ENCODE measurements at places on chromosomes 5 and 9.

DNA sequence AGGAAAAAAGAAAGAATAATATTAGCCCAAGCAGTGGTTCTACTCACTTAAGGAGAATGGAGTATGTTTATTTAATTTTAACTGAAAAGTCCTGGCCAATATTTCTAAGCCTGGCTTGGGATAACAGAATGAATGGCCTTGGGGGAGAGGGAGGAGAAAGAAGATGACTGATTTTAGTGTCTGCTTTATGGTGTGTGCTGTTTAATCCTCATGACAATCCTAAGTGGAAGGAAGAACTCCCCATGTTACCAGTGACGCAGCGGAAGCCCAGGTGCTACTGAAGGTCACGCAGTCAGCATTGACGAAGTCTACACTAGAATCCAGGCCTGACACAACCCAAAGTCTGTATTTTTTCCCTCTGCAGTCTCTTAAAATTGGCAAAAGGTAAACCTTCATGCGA, 50.5 kb downstream of the PALM2AKAP2 start:
- DNase-seq, result no peak

DNA sequence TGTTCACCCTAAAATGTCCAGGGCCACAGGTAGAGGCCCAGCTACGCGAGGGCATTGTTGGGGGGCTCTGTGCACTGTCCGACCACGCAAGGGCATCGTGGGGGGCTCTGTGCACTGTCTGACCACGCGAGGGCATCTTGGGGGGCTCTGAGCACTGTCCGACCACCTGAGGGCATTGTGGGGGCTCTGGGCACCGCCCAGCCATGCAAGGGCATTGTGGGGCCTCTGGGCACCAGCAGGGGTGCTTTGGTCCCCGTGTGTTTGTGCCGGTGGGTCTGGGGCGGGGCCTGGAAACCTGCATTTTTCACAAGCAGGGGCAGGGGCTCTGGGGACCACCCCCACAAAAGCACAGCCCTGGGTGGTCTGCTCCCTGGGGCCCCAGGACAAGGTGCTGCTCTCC, 41.5 kb upstream of the RXRA start:
- no peak for DNase-seq

GRCh38 chr5:96327722-96328121, 105.3 kb downstream of the PCSK1 start:
- no peak for DNase-seq

DNA sequence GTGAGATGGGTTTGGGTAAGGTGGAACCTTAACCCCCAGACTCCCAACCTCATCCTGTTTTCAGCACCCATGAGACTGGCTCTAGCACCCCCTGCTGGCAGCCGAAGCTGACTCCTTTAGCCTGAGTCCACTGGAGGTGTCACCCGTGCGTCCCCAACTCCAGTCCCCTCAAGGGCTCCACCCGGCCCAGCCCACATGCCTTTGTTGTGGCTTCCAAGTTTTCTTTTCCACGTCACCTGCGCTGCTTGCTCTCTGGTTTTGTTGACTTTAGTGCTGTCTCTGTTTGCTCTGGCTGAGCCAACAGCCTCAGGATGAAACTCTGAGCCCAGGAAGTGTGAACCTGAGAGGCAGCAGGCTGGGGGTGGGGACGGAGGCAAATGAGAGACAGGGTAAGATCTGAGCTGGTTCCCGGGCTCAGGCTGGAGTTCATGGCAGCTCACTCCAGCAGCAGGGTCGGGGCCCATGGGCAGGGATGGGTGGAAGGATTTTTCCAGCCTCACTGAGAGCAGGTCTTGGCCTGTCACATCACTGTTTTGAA, 13.2 kb upstream of the AQP7 start:
- peak; percentile 96 for DNase-seq

DNA sequence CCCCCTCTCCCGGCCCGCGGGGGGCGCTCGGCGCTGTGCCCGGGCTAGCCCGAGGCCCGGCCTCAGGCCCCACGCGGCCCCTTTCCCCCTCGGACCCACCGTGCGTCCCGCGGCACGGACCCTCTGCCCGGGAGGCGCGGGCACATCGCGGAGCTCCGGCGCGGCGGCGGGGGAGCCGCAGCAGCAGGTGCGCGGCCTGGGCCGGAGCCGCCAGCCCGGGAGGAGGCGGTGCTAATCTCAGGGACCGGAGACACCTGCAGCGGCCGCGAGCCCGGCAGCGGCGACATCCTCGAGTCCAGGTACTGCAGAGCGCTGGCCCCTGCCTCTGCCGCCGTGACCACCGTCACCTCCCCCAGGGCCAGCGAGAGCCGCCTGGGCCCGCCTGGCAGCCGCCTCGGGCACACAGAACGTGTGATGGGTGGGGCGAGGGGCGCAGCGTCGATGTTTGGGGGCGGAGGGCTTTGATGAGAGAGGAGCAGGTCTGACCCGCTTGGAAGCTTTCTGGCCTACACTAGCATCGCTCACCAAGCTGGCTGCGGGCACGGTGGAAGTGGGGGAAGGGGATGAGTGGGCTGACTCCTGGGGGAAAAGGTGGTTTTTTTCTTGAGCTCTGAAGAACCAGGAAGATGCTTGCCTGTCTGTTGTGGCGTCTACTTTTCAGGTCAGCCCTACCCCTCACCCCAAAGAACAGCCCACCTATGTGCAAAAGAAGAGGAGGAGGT, 524 bp downstream of the CYFIP2 start:
- DNase-seq, result peak; percentile 70

- no peak for DNase-seq
Measured at GRCh38 chr9:132042324-132042723, 37.3 kb downstream of the MED27 start.

GRCh38 chr5:144144956-144145751, 25.3 kb downstream of the YIPF5 start:
- no peak for DNase-seq

DNA sequence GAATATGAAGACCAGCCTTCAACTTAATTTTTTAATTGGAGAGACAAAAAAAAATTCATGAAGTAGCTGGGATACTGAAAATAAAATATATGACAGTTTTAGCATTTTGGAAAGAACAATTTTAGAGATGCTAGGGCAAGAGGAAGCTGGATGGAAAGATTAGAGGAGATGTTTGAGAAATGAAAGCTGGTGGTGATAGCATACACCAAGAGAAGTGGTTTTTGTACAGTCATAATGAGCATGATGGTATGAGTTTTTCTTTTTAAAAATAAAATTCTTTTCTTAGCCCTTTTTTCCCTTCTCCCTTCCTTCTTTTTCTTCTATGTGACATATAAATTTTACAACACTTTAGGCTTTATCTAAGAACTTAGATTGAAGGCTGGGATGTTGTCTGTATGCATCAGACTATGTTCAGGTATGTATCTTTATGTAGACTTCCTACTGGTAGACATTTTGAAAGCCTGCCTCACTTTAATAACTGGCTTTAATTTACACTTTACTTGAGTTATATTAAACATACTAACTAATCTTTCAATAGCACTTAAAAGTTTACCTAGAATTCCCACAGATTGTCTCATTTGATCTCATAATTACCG, 522.5 kb downstream of the TLE4 start:
- DNase-seq, result no peak

GRCh38 chr9:135260221-135261180, 173.0 kb downstream of the OLFM1 start:
- no peak for DNase-seq

- peak; percentile 42 for DNase-seq
Measured at GRCh38 chr9:126676685-126677143, 63.0 kb downstream of the LMX1B start.

- DNase-seq, result peak; percentile 71
Measured at GRCh38 chr5:154202379-154203260, 12.1 kb downstream of the GALNT10 start.

DNA sequence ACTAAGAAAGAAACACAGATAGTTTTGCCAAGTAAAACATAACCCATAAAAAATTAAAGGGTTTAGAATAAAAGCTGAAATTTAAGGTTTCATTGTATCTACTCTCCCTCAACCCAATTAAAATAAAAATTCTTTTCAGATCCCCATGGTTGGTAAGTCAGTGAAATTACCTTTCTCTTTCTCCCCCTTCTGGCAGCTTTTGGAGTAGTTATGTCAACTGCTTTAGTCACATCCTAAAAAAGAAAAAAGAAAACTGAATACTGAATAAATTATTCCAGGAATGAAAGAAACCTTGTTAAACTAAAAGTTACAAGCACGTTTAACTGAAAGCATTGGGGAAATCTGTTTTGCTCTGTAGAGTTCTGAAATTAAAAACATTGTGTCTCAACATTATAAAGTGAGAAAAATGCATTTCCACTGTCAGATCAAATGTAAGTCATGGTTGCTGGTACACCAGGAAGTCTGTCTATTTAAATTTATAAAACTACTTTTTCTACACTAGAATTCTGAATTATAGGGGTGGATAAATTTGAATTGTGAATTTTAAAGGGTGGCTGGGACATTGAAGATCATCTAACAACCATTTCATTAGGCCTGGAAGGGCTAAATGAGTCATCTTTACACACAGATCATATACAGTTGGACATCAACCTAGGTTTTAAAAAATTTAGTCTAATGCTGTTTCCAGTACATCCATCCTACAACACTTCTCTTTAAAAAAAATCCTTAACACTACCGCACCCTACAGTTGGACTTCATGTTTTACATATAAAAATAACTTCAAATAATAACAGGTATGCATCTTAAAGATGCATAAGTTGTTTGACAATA, 24.7 kb downstream of the PSIP1 start:
- DNase-seq, result no peak

- no peak for DNase-seq
Measured at GRCh38 chr9:88804254-88804596, 187.0 kb upstream of the S1PR3 start.

GRCh38 chr5:14715481-14715880, 51.0 kb downstream of the OTULIN start:
- no peak for DNase-seq

DNA sequence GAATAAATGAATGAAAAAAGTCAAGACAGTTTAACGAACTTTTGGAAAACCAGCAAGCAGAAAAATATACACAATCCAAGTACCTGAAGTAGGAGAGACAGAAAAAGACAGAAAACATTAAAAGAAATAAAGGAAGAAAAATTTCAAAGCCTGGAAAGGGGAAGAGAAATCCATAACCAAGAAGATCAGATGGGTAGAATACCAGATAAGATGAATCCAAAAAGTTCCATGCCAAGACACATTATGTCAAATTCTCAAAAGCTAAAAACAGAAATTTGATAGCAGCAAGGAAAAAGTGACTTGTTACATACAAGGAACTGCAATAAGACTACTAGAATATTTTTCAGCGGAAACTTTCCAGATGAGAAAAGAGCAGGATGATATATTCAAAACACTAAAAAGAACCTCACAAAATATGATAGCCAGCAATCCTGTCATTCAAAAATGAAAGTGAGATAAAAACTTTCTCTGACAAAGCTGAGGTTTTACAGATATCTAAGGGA, 7.6 kb upstream of the ZNF300 start:
- DNase-seq, result no peak

DNA sequence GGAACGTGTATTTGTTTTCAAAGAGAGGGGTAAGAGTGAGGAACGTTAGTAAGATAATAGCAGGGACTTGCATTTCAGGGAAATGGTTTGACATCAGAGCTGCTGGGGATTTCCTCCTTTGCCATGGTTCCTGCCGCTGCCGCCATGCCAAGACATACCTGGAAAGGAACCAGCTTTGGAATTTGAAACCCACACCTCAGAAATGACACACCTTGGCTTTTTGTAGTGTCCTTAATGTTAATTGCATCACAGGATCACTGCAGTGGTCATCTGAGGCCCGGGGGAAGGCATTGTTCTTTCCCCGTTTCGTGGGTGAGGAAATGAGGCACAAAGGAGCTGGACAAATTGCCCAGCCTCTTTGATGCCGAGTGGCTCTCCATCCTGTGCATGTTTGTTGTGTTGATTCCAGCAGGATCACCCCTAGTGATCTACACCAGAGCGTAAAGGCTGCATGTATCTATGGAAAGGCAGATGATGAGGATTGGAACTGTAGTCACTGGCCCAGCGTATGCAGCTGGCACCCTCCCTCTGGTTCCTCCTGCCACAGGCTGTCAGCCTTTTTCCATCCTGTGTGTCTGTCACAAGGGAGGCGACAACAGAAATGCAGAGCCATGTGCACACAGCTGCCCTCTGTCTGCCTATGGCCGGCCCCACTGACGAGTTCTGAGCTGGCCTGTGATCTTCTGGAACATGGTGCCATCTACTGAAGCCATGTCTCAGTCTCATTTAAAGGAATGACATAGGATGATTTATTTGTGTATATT, 37.8 kb downstream of the SLC46A2 start:
- DNase-seq, result no peak

DNA sequence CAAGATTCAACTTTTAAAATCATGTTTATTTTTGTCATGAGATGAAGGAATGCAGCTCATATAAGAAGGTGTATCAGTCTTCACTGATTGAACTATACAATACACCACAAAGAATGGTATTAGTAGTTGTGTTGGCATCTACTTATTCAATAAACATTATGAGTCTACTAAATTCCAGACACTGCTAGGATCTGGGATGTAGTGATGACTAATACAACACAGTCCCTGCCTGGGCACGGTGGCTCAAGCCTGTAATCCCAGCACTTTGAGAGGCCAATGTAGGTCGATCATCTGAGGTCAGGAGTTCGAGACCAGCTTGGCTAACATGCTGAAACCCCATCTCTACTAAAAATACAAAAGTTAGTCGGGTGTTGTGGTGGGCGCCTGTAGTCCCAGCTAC, 171.4 kb upstream of the NFIB start:
- no peak for DNase-seq

GRCh38 chr5:77972469-77973252, 196.5 kb upstream of the TBCA start:
- peak; percentile 48 for DNase-seq

DNA sequence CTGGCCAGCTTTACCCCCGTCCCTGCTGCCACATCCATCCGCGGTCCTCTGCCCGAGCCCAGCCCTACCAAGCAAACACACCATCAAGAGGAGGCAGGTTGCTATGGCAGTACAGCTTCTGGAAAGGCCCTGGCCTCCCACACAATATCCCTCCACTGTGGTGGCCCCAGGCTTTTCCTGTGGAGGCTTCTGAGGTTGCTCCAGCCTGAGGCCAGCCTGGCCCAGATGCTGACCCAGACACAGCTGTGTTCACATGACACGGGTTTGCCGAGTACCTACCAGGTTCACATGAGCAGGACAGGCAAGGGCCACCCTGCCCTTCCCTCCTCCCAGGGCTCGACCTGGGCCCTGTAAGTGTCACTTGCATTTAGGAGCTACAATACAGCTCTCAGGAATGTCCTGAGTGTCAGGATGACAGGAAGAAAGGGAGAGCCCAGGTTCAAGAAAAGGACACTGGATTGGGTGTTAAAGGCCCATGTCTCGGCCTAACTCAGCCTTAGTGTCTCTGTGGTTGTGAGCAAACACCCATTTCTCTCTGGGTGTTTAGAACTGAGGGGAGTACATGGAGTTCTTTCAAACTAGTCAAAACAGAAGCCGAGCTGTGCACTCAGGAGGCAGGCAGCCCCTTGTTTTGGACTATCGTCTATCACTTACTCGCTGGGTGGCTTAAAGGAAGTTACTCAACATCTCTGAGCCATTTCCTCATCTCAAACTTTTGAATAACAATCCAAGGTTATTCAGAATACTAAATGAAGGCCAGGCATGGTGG, 40.2 kb downstream of the NAIF1 start:
- peak; percentile 65 for DNase-seq

DNA sequence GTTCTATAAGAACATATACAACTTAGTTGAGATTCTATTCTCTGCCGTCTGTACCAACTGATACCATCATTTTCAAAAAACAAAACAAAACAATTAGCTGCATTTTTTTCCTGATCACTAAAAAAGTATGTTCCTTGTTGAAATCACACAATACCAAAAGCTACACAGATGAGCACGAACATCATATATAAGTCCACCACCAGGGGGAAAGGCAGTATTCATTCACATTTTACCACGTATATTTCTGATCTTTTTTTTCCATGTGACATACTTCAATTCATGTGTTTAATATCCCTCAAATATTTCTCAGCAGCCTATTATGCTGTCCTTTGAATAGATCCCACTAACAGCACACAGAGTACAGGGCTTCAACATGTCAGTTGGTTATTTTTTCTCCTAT, 40.6 kb downstream of the IRX2 start:
- DNase-seq, result no peak
